ENCODE measurements at places on chromosomes 4 and X.

DNA sequence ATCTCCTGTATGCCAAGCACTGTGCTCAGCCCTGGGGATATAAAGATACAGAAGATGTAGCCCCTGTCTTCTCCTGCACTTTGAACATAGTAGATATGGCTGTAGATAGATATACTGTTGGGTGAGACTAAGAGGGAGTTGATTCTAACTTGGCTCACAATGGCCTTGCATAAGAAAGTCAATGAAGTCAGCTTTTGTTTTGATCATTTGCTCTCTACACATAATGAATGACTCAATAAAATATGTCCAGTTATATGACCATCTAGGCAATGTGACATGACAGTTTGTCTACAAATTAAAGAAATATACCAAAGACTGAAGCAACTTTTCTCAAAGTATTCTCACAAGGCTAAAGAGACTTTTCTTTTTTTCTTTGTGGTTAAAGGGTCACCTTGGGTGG is 147.6 kb upstream of the DIPK2B start:
- no peak for DNase-seq

GRCh38 chrX:137574102-137574783 is 8.3 kb downstream of the ZIC3 start:
- DNase-seq, result no peak

DNA sequence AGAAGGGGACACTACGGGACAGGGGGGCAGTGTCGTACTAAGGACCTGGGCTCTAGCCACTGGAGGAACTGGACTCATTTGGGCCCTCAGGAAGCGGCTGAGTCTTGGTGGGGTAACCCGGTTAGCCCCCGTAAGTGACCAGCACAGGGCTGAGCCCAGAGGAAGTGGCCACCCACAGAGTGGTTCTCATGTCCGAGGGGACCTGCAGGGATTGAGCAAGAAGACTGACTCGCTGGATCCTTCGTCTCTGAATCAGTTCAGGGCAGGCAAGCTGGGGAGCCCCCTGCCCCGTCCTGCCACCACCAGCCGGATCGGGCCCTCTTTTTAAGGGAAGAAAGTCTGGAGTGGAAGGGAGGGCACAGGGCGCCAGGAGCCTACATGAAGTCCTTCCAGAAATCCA is 719 bp upstream of the BGN start:
- DNase-seq, result no peak

GRCh38 chr4:27276307-27277073 is 415.8 kb downstream of the STIM2 start:
- DNase-seq, result no peak

- no peak for DNase-seq
Observed at GRCh38 chr4:185215261-185215660, 5.9 kb downstream of the SNX25 start.

- DNase-seq, result no peak
Observed at GRCh38 chr4:115310641-115311040, 197.2 kb upstream of the NDST4 start.

GRCh38 chr4:84967243-84967690 is 777 bp upstream of the WDFY3 start:
- no peak for DNase-seq

GRCh38 chr4:41693629-41694028 is 54.9 kb downstream of the PHOX2B start:
- no peak for DNase-seq

- no peak for DNase-seq
Observed at GRCh38 chrX:102491766-102492165, 20.2 kb upstream of the TCP11X2 start.

GRCh38 chrX:3576886-3577501 is 136.5 kb downstream of the PRKX start:
- DNase-seq, result no peak

GRCh38 chr4:3765271-3766035 is 732 bp upstream of the ADRA2C start:
- no peak for DNase-seq

- DNase-seq, result no peak
Observed at GRCh38 chr4:122827879-122828601, 1.4 kb downstream of the FGF2 start.

DNA sequence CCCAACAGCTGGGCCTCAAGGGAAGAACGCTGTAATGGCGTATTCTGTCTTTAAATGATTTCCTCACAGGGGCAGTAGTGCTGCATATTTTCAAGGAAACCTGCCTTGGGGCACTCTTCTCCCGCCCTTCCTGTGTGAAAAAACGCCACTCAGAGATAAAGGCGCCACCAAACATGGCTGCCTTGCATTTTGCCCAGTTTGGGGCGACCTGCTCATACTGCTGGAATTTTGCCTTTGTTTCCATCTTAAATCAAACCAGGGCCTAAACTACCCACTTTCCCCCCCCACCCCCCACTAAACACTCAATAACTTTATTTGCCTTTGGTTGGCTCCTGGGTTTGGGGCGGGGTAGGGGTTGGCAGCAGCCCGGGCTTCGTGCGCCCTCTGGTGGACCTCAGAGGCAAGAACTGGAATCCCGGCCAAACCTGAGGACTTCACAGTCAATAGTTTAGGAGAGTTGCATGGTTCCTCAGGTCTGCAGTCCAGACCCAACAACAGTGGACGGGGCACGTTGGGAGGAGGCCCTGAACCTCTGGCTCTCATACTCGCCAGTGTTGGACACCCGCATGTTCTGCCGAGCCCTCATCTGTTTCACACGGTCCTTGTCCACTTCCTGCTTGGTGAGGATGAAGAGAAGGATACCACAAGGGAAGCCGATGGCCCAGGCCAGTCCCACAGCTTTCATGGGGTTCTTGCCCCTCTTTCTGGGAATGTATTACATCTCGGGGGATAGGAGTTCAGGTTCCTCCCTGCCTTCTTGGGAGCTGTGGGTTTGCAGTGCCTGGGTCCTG is 220.1 kb upstream of the STK26 start:
- DNase-seq, result peak; percentile 80

DNA sequence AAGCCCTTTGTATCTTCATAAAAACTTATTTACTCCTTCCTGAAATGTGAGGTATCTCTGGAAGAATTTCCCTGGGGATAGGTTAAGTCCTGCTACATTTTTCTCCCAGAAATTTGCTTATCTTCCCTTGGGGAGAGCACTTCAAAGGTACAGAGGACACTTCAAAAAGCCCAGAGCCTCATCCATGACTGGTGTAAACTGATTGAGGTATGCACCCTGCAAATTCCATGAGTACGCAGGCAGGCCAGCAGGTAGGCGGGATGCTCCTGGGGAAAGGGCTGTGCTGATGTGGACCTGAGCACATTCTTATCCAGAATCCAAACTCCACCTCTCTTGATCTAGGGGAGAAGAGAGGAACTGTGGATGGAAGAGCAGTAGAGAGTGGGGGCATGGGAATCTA is 26.3 kb upstream of the RASGEF1B start:
- no peak for DNase-seq

DNA sequence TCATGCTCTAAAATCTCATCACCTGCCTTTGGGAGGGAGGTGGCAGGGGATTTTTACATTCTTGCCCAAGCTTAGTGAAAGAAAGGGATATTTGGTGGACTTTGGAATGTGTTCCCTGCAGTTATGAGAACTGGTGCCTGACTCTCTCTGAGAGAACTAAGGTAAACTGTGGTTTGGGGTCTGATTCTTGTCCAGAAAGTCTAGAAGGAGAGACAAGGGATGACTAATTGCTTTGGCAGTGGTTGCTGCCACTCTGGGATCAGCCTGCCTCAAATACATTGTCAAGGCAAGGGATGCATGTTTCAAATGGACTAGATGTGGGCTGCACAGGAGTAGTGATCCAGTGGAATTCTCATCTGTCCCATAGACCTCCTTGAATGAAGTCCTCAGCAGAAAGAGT is 115.2 kb downstream of the DDIT4L start:
- DNase-seq, result no peak

- DNase-seq, result no peak
Observed at GRCh38 chr4:101644516-101644915, 146.0 kb upstream of the BANK1 start.

- DNase-seq, result no peak
Observed at GRCh38 chrX:72073633-72074032, 58.1 kb downstream of the RTL5 start.

DNA sequence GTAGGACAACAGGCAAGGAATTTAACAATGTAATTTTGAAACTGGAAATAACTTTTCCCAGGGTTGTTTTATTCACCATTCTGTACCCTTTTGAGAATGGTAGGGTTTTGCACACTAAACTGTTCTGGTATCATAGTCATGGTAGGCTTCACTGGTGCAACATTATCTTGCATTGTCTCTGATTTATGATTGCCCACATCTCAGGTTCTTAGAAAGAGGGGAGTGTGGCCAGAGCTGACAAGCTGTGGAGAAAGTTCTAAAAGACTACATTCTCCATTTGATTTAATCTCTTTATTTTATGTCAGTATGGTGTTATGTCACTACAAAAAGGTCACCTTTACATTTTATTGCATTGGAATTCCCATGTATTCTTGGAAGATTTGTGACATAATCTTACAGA is 447.3 kb downstream of the GRIA2 start:
- DNase-seq, result no peak

- no peak for DNase-seq
Observed at GRCh38 chr4:24582235-24582832, 2.0 kb downstream of the DHX15 start.

DNA sequence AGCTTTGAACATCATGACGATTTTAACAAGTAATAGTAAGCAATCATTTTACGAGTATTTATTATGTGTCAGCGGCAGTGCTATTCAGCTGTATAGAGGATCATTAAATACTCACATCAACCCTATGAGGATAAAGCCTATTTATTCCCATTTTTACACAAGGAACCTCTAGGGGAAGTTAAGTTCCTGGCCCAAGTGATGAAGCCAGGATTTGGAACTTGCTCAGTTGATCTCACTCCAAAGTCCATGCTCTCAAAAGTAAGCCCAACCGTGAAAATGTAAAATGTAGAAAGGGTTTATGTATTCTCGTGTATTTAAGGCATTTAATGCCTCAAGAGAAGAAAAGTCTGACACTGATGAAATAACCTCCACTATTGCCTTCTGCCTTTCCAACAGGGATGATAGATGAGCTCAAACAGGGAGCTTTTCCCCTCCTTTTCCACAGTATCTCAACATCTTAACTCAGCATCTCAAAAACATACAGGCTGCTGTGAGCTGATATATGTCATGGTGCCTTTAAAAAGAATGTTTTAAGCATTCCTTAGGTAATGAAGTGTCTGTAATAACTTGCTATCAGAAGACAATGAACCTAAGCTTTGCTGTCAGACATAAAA is 35.0 kb upstream of the PLA2G12A start:
- no peak for DNase-seq

- no peak for DNase-seq
Observed at GRCh38 chrX:81316163-81316562, 114.3 kb downstream of the SH3BGRL start.

- DNase-seq, result no peak
Observed at GRCh38 chr4:5919044-5919443, 26.2 kb upstream of the CRMP1 start.

DNA sequence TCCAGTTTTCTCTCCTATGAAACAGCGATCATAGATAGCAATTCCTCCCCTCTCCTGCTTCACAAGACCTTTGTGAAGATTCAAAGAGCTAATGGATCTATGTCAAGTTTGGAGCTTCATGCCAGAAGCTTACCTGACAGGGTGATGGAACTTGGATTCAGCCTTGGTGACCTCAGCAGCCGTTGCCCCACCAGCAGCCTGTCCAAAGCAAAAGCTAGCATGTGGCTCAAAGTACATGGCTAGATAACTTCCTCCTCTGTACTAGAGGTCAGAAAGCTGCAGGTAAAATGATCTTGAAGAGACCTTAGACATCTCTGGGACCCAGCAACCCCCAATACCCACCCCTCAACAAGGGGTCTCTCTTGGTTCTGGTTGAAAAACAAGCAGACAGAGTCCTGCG is 1.8 kb downstream of the RIPPLY1 start:
- no peak for DNase-seq

DNA sequence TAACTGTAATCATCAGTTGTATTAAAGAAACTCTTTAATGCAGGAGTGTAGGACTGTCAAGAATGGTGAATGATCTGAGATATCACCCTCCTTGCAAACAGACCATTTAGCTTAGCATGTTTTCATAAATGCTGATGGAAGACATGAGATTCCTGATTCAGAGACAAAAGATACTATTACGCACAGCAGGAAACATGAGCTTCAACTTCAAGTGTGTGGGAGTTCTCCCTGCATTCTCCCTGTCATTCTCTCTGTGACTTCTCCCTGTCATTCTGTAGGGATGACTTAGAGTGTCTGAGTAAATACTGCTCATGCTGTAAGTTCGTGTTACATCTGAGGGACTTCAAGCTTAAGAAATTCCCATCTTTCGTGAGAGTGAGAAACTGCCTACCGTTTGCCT is 866.0 kb upstream of the PRKX start:
- no peak for DNase-seq

DNA sequence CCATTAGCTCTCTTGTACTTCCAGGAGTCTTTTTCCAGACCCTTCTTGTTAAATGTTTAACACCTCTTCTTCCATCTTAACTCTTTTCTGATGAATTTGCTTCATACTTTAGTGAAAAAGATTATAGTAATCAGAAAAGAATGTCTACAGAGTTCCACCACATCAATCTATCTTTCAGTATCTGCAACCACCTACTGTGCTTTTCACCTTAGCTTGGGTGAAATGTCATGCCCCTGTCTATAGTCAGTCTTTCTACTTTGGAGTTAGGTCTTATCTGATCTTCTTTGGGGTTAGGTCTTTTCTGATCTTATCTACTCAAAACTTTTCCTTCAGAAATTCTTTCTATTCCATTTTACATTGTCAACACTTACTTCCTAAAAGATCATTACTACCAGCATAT is 1310.2 kb downstream of the PCDH7 start:
- DNase-seq, result no peak

GRCh38 chrX:150365051-150365989 is 2.2 kb downstream of the MAMLD1 start:
- peak; percentile 54 for DNase-seq

GRCh38 chr4:108013327-108013726 is 23.6 kb downstream of the HADH start:
- DNase-seq, result no peak

DNA sequence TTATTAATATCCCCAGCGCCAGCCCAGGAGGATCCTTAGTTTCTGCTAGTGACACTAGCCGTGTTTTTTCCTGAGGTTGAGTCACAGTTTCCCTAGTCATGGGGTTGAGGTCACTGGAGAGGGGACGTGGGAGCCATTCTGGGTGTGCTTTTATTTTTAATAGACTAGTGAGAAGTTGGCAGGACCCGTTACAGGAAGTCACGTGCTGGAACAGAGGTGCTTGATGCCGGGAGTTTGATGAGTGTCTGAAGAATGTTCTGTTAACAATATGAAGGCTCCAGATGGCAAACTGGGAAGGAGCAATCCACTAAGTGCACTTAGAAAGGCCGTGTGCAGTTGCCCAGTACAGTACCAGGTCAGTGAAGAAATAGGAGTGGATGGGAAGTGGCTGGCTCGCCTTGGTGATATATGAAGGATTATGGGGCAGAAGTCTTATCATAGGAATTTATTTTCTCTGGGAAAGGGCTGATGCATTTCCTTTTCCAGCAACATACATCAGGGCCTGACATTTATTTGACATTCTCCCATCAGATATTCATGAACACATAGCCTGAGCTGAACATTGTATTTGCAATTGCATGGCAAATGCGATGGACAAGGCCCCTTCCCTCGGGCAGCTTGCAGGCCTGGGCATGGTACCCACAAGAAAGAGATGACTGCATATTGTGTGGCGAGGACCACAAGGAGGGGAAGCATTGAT is 291.8 kb downstream of the FBXW7 start:
- no peak for DNase-seq

GRCh38 chr4:122542411-122543236 is 78.2 kb downstream of the IL21 start:
- no peak for DNase-seq
